NCI-H1436 treated with DMSO at 0.1 percent for 48 hours (cell line): ENCODE measurements at places on chromosomes 7 and 10.

DNA sequence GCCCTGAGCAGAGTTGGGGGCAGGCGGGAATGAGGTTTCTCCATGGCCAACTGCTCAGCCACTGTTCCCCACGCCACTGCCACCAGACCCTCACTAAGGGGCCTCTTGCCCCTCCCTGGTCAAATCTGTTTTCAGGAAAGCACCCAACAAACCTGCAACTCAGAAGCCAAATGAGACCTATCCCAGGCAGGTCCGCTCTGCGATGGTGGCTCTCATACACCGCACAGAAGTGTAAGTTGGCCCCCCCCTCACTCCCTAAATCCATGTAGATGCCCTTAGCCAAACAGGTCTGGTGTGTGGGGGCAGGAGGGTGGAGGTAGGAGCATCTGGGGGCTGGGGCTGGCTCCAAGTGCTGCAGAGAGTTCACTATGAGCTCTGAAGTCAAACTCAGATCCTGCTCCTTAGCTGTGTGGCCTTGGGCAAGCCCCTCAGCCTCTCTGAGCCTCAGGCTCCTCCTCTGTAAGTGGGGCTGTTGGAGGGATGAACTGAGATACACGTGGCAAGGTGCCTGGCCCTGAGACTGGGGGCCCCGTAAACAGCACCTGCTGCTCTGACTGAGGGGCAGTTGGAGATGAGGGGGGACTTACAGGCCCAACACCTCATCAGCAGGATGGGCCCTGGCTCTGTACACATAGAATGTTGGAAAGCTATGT is 1.1 kb downstream of the MMRN2 start:
- DNase-seq = no peak

DNA sequence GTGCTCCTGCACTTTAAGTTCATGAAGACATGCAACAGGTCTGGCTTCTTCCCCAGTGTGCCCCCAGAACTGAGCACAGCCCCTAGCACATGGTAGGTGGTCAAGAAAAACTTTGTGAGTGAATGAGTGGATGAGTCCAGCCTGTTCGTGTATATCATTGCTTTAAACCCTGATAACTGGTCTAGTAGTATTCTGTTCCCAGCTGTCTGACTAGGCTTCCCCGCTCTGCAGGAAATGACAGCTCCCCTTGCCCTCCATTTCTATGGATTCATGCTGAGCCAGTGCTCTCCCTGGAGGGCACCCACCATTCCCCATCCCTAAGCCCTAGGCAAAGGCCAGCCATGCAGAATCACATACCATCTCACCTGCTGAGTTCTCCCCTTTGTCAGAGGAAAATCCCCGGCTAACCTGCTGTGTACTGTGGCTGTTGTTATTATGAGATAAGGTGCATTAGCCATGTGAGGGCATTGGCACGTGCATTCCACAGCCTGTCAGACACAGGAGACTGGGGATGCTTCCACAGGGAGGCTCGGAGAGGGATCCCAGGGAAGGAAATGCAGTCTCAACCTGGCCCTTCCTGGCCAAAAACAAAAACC is 698.9 kb downstream of the GRID1 start:
- no peak for DNase-seq

DNA sequence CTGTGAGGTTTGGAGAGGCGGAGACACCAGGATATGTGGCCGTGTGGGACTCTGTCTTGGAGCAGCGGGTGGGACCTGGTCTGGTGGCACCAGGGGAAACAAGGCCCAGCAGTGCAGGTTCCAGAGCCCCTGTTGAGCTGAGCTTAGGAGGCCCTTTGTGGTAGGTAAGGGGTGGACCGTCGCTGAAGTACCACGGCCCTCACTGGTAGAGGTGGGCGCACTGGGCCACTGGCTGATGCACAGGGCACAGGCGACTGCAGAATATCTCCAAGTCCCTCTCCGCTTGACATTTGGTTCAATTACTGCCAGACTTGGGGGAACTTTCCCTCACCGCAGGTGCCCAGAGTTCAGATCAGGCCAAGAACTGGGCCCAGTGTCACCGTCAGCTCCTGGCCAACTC is 27.3 kb downstream of the DOCK1 start:
- no peak for DNase-seq

GRCh38 chr10:61565819-61566560 is 96.7 kb upstream of the CABCOCO1 start:
- DNase-seq = no peak

DNA sequence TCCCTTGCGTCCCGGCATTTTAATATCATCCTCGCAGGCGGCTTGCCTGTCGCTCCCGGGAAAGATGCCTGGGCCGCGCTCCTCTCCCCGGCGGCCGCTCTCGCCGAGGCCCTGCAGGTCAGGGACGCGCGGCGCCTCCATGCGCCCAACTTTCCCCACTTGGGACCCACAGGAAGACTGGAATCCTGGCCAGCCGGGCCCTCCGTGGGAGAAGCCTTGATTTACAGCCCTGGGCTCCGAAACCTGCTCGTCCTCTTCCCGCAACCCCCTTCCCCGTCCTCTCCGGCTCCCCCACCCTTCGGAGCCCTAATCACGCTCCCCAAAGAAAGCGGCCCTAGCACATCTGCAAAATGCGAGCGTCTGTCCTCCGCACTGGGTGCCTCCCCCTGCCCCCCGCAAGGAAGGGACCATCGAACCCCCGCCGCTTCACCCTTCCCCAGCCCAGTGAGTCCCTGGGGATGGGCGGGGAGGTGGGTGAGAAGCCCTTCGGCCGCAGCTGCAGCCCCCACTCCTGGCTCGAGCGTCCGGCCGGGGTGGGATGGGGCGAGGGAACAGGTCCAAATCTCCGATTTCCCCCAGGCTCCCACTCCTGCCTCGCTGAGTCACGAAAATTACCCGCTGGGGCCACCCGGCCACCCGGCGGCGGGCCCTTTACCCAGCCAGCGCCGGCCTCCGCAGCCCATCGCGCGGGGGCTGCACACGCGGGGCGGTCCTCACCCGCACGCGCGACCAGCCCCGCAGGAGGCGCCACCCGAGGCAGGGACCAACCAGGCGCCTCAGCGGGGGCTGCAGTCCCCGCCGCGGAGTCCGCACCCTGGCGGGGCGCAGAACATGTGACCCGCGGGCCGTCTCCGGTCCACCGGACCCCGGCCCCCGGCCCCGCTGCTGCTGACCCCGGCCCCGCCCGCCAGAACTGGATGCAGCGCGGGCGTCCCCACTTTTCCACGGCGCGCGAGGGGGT is 695 bp downstream of the HSPA12A start:
- no peak for DNase-seq

DNA sequence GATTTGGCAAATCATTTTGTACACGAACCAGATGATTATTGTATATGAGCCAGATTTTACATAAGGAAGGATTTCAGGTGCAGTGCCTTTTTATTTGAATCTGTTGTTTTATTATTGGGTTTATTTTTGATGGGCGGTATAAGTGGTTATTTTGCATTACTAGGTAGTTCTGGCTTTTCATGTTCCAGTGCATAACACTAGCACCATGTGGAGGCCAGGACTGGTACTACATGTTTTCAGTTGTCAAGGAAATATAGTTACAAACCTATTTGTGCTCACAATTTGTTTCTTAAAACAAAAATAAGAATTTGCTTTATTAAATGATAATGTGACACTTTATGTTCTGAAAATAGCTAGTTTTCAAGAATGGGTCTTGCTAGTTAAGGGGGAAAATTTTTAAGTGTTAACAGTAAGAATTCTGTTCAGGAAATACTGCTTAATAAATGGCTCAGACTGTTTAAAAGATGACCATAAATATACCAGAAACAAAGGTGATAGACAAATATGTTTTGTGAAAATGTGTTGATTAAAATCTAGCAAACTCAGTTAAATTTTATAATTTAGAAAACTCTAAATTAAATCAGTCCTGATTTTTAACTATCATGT is 7.1 kb upstream of the SEMA3E start:
- DNase-seq = no peak

DNA sequence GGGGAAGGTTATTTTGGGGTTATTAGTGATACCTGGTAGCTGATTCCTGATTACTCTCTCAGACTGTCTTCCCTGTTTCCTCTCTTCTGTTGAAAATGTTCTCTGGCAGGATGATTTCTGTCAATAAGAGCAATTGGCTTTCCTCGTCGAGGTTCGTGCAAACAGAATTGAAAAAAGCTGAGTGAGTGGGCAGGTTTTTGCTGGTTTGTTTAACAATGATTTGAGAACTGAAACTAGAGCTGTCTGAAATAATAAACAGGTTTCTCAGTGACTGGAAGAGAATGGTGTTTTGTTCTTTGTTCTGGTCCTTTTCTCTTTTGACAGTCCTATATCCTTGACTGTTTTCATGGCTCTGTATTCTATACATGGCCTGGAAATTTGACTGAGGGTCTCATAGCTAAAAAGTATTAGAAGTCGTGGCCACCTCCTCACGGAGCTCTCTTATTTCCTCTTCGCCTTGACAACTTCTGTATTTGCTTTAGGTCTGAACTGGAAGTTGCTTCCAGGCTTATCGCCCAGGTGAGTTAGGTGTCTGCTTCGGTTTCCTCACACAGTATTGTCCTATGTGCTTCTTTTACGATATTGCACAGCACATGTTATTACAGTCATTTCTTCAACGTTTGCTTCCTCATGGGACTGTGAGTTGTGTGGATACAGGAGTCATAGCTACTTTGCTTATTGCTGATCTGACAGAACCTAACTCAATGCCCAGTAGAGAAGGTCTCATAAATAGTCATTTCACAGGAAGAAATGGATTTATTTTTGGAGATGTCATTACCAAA is 403.6 kb downstream of the NRG3 start:
- no peak for DNase-seq

DNA sequence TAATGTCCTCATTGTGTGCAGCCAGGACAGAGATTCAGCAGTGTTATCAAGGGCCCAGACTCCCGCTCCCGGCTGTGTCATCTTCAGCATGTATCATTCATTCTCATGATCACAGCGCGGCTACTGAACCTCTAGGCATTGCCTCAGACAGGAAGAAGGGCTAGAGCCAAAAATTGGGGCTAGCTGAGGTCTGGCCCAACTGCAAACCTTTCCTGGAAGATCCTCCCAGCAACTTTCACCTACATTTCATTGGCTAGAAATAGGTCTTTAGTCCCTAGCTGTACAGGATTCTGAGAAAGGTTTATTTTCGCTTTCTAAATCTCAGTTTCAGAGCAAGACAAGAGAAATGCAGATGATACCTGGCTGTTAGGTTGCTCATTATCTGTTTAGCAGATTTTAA is 81.9 kb downstream of the CREM start:
- no peak for DNase-seq

DNA sequence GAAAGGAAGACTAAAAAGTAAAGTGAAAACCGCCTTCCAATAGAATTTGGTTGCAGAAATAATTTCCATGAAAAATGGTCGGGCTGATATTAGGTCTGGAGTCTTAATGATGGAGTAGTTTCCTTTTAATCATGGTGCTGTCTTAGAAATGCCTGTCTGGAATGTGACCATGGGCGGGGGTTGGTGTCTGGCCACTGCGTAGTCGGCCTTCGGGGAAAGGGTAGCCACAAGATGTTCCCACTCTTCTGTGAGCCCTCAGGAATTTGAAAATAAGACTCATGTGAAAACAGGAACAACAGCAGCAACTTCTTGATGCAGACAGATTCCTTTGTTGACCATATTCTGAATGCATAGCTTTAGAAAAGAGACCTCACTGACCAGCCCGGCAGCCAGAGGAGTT is 176.8 kb downstream of the KIAA1217 start:
- no peak for DNase-seq

DNA sequence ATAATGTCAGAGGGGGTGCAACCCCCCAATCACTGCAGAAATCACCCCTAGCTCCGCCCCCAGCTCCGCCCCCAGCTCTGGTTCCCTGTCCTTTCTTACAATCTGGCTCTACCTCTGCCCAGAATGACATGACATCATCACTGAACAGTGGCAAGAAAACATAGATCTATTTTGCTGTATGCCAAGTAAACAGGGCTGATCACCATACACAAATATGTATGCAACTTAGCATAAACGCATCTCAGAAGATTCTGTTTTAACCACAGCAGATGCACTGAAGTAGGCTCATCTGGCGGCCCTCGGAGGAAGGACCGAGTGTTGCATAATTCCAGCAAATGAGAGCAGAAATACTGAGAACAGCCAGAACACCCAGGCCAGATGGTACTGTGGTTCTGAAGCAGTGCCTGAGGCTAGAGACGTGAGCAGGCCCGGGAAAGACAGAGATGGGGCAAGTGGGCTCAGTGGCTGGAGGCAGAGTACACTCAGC is 293.3 kb upstream of the KLF14 start:
- no peak for DNase-seq

DNA sequence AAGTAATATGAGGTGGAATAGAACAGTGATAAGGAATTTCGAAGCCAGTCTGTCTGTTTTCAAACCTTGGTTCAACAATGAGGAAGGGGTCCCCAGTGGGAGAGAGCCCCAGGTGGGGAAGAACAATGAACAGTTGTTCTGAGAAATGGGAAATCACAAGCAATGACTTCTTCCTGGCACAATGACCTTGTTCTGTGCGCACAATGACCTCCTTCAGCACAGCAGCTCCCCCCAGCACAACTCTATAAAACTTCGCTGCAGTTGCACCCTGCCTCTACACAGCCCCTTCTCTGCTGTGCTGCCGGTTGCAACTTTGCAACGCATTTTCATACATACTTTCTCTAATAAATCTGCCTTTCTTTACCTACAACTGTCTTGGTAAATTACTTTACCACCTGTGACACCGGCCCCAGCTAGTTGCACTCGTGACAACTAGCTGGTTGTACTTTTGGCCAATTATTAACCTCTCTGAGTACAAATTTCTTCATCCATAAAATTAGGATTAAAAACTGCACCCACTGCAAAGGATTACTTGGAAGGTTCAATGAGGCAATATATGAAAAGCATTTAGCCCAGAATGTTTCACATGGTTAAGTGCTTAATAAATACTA is 40.5 kb downstream of the ASB4 start:
- no peak for DNase-seq

- DNase-seq = no peak
Observed at GRCh38 chr10:72011016-72011415, 46.8 kb downstream of the CHST3 start.

- no peak for DNase-seq
Observed at GRCh38 chr7:106622654-106623314, 38.2 kb downstream of the CCDC71L start.

GRCh38 chr10:106705681-106706100 is 458.8 kb downstream of the SORCS1 start:
- peak; percentile 10 for DNase-seq

DNA sequence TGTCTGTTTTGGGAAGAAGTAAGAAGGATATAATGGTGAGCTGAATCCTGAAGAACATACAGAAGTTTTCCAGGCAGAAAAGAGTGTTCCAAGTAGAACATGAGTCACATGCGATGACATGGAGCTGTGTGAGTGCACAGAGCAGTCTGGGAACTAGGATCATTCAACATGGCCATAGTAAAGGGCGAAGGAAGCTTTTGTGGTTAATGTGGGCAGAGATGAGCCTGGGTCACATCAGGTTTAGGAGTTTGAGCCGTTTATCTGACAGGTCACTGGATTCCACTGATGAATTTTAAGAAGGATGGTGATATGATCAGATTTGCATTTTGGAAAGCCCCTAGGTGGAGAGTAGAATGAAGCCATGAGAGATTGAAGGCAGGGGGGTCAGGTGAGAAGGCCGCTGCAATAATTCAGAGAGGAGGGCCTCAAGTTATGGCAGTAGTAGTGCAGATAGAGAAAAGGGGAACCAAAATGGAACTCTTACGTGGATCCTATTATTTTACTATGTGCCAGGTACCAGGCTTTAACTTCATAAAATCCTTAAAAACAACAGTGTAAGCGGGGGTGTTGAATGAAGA is 171.3 kb downstream of the RNLS start:
- DNase-seq = no peak

GRCh38 chr7:105567821-105568220 is 13.5 kb downstream of the EFCAB10 start:
- no peak for DNase-seq
